ENCODE measurements at places on chromosomes 5 and 9. TPM values are rescaled to one million over a fixed set of nuclear protein-coding genes. Genes with fewer than 3 reads are reported as not detected.

DNA sequence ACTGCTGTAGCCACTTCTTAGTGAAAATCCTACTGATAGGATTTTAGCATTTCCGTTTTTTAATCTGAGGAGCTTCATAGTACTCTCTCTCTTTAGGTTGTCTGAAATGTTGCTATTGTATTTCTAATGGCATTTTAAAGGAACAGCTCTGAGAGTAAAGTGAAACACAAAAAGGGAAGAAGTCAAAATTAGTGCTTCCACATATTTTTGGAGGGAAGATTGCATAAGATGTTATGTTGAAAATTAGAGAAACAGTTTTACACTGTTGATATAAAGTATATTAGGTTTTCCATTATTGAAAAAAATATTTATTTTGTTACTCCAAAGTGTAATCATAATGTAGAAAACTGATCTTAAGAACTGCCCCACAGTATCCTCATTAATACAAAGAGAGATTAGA is 525.1 kb downstream of the TAF11L14 start:
- no peak for DNase-seq

DNA sequence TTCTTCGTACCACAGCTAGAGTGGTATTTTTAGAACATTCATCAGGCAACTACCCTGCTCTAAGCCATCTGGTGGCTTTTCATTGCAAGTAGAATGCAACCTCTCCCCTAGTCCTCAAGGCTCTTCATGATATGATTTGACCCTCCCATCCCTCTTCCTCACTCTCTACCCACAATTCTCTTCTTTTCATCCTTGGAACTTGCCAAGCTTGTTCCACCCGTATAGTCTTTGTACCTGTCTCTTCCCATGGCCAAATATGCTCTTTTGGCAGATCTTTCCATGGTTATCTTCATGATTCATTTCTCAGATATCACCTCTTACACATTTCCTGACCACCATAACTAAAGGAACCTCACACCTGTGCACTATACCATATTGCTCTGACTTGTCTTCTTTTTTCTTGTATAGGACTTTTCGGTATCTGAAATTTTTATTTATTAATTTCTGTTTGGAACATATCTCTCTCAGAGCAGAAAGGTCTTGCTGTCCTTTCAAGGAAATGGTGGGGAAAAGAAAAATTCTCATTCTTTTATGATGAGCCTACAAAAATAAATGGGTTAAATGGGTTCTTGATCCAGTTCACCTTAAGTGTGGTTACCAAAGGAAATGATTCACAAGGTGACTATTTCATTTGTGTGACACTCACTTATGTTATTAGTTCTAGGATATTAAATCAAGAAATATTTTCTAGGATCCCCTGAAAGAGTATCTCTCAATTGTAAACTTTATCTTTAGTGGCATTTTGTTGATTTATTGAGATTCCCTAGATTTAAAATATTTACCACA is 3.7 kb upstream of the CD274 start:
- DNase-seq: no peak

The RUFY1 gene
- polyA plus RNA-seq: 22.4 TPM

The NRG2 gene
- 0.49 TPM for polyA plus RNA-seq

DNA sequence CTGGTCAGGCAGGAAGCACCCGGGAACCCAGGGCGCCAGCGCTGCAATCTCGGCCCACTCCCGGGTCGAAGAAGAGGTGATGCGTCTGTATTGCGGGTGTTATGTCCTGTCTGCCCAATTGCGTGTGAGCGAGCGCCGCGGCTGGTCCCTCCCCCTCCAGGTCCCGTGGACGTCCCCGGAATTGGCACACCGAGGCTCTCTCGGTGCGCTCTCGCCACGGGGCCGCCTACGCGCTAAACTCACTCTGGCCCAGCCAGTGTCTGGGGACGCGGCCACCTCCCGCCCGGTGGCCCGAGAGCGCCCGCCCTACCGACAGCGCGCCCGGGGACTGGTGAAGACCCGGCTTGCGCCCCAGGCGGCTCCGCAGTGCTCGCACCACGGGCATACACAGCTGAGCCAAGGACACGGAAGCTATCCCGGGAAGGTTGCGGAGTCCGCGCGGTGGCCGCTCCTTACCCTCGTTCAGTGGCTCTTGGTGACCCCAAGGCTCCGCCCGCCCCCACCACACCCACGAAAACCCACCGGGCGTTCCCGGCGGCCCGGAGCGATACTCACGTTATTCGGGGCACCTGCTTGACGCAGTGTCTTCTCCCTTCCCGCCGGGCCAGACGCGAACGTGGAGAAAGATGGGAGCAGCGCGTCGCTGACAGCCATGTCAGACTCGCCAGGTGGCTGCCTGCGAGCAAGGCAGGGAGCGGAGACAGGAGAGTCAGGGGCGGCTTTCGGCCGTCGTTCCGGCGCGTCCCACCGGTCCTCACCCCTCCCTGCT is 1.0 kb downstream of the KLF4 start:
- no peak for DNase-seq

GRCh38 chr9:72661401-72662135 is 140.2 kb downstream of the TMC1 start:
- DNase-seq: no peak

GRCh38 chr5:163506095-163506457 is 657 bp downstream of the MAT2B start:
- DNase-seq: no peak

The ZNF367 gene
- 2.0 TPM for polyA plus RNA-seq

DNA sequence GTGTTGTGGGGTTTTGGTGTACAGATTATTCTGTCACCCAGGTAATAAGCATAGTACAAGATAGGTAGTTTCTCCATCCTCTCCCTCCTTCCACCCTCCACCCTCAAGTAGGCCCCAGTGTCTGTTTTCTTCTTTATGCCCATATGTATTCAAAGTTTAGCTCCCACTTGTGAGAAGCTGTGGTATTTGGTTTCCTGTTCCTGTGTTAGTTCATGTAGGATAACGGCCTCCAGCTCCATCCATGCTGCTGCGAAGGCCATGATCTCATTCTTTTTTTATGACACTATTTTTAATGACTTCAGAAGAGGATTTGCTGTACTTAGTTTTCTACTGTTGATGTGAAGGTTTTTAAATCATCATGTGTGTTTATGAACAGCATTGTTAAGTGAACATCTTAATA is 11.9 kb downstream of the CCDC180 start:
- DNase-seq: no peak

The GNA14 gene
- polyA plus RNA-seq: 6.3 TPM

The CER1 gene
- 0.28 TPM for polyA plus RNA-seq

DNA sequence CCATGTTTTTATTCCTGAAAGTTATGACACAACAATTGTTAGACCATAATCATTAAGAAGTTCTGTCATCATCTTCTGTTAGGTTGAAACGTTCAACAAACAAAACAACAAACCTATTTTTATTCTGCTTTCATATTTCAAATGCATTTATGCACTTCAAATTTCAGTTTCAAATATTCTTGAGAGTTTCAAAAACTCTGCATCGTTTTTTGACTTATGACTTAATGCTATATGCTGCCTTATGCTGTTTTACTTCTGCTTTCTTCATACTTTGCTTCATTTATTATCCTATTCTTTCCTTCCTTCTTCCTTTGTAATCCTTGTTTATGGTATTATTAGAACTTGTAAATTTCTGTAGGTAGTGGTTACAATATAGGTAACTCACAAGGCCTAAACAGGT is 95.0 kb downstream of the PCSK1 start:
- no peak for DNase-seq

DNA sequence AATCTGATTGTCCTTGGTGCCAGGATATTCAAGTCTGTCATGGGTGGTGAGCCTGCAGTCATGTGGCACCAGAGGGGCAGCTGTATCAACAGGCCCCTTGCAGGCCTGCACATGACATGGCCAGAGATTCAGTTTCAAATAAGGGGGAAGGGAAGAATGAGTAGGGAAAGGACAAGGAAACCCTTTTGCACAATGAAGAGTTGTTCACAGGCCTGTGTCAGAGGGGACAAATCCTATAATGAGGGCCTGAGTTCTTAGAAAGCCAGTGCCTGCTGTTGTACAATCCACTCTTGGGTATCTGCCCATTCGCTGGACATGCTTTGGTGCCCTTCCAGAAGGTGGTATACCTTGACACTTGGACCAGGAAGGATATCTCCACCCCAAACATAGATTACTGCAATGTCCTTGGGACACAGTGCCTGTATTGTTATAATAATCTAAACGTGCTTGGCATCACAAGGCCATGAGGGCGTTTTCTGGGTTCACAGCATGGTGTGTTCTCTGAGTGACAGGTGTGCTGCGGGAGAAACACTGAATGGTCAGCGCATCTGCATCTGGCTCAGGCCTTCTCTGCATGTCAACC is 1.9 kb upstream of the TMEM171 start:
- no peak for DNase-seq

- DNase-seq: peak; percentile 28
Observed at GRCh38 chr9:134880484-134881312, at the start of gene FCN2. TSS of gene FCN2 (plus strand) at chr9:134880810. CDS start at chr9:134880822, 12 bp downstream.

The CDKN2A gene
- polyA plus RNA-seq: 0.51 TPM

GRCh38 chr5:114367029-114367428 is 5.2 kb downstream of the KCNN2 start:
- DNase-seq: no peak

The TLN1 gene
- 28.1 TPM for polyA plus RNA-seq

DNA sequence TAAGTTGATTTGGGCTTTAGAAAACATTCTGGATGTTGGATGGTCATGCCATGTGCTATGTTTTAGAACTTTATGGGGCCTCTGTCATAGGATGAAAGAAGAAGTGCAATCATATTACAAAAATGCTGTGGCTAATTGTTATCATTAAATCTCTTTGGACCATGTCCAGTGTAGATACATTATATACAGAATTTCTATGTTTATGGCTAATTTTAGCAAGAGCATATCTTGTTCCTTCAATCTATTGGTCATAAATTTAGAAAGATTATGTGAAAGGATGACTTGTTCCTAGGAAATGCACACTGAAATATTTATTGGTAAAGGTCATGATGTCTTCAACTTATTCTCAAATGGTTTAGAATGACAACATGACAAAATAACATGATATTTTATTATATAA is 42.4 kb upstream of the ELL2 start:
- DNase-seq: no peak

DNA sequence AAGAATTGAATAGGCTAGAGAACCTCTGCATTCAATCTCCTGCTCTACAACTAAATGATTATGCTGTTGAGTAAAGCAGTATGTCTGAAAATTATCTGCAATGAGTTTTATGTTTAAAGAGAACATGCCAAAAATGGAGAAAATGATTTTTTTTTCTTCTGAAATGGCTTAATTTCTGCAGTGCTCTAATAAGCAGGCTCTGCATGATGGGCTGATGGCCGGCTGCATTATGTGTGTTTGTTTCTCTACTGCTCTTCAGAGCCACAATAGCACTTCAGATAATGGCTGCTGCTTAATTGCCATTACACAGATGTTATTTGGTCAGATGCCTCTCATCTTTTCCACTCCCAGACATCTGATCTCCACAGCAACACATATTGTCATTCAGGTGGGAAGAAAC is 286.4 kb upstream of the DMAC1 start:
- DNase-seq: no peak

- no peak for DNase-seq
Observed at GRCh38 chr5:98975223-98975622, 46.4 kb upstream of the CHD1 start.

DNA sequence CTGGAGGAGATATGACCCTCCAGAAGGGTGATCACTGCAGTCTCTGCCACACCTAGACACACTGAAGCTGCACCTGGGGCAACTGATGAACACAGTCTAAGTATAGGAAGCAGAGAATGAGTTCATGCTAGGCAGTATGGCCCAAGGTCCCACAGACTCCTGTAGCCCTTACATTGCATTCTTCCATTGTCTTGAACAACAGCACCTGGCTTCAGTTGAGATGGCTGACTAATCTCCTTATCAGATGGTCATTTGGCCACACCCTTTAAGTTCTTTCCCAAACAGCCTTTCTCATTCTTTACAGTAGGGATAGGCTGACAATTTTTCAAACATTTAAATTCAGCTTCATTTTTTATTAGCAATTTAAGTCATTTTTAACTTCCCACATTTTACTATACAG is 23.1 kb downstream of the CENPK start:
- DNase-seq: no peak

GRCh38 chr9:15294604-15295003 is 12.4 kb downstream of the TTC39B start:
- no peak for DNase-seq

DNA sequence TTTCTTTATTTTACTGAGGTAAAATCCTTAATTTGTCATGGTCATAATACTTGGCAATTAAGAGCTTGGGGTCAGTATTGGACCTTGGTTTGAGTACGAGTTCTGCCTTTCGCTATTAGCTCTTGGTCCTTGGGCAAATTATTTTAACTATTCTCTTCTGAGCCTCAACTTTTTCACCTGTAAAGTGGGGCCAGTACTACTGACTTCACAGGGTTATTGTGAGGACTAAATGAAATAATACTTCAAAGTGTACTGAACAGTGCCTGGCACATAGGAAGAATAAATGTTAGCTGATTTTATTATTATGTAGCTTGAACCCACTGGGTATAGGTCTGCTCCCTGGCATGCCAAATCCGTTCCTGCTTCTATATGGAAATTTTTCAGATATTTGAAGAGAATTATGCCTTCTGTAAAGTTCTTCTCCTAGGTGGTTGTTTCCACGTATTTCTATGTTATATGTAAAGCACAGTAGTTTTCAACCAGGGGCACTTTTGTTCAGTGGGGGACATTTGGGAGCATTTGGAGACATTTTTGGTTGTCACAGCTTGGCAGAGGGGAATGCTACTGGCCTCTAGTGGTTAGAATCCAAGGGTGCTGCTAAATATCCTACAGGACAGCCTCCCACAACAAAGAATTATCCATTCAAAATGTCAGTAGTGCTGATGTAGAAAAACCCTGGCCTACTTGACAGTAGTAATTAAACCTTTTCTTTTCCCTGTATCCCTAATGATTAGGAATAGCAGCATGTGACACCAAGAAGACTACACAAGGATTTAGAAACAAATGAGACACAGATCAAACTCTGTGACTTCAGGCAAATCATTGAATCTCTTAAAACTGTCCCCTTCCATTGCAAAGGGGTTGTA is 4.5 kb downstream of the RCL1 start:
- DNase-seq: no peak

GRCh38 chr9:133842721-133843227 is 104.6 kb upstream of the SARDH start:
- no peak for DNase-seq

- no peak for DNase-seq
Observed at GRCh38 chr9:116318468-116319374, 165.1 kb downstream of the PAPPA start.

- peak; percentile 59 for DNase-seq
Observed at GRCh38 chr5:35598707-35599370, 18.8 kb upstream of the SPEF2 start.

GRCh38 chr5:76583163-76584047 is 39.8 kb downstream of the F2RL2 start:
- DNase-seq: no peak

The SIT1 gene
- 12.8 TPM for polyA plus RNA-seq

The GABRA1 gene
- polyA plus RNA-seq: 4.7 TPM

The SPATA24 gene
- 5.8 TPM for polyA plus RNA-seq

Data from H1 (cell line).